Frontal cortex (tissue), 4 donors: ENCODE measurements at places on chromosomes 12 and 14.

DNA sequence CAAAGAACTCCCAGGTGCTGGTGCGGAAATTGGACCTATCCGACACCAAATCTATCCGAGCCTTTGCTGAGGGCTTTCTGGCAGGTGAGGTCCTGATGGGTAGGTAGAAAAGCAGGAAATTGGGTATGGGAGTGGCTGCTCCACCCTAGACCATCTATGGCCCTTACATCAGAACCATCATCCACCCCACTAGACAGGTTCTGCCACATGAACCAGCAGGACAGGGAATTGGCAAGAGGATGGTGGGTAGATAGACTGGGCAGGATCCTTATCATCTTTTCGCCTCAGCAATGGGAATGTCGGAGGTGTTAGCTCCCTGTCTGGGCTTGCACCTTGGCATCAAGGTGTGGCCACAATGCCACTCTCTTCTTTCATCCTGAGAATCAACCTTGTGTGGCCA is 23.5 kb downstream of the RDH12 start:
- no peak for DNase-seq

DNA sequence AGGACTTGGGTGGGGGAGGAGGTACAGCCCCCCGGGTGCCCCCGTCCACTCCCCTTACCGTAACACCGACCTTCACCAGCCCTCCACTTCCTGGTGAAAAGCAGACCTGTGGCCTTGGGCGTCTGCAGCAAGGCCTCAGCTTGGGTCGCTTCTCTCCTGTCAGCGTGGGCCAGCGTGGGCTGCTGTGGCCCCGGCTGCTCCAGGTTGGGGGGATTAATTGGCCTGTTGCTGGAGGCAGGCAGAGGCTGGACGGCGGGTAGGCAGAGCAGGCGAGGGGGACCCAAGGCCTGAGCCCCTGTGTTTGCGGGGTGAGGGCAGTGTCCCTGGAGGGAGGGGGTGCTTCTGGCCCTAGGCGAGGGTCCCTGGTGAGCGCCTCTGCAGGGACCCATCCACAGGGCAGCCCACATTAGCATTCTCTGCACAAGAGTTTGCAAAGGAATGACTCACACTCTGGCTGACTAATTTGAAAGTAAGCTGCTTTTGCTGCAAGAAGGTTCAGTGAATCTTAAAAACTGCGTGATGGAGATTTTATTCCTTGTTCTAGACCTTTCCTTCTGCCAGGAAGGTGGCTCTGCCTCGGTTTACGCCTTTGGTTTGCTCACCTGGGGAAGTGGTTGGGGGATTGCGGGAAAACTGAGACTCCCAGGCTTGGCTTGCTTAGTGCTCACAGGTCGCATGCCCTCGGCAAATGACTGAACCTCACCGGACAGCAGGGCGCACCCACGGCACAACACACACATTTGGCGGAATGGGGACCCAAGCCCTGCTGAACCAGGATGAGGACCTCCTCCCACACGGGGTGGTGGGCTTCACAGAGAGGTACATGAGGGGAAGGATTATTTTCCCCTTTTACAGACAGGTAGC is 37.9 kb upstream of the DLK1 start:
- DNase-seq: peak; percentile 63

DNA sequence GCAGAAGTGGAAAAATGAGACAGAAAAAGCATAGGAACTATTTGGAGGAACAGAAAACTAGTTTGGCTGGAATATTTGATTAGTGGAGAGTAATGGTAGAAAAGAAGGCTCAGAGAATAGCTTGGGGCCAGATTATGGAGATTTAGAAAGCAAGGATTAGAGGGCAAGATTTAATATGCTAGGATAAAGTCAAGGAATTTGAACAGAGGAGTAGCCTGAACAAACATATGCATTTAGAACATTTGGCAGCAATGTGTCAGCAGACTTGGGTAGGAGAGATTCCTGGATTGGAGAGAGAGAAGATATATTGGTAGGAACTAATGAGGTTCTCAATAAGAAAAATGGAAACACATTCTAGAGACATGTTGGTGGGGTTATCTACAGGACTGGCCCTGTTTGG is 229.2 kb upstream of the PKP2 start:
- DNase-seq: no peak

- no peak for DNase-seq
Measured at GRCh38 chr14:101992708-101993107, 28.3 kb downstream of the DYNC1H1 start.

DNA sequence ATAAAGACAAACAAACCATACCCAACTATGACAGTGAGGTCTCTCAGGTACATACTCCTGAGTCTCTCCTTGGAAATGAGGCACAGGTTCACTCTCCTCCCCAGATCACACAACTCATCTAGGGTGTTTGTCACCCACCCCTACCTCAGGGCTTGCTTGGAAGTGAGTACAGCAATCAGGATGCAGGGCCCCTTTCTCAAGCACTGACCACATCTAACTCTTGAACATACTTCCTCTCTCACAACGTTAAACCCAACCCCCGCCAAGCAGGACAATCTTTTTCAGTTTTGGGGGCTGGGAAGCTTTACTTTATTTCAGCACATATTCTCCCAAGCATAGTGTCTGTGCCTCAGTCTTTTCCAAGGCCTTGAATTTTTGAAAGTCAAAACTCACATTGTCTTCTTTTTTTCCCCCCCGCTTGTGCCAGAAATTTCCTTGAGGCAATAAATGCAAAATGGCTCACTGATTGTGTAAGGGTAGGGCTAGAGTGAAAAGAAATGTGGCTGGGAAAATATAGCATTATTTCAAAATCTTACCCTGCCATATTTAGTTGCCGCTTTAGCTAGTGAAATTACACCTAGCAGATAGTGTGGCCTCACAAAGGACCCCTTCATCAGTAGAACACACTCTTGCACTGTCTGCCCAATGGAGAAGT is 2.4 kb upstream of the GPR65 start:
- no peak for DNase-seq

GRCh38 chr14:23494223-23494622 is 24.7 kb downstream of the NGDN start:
- DNase-seq: no peak

- DNase-seq: no peak
Measured at GRCh38 chr12:96233168-96233567, 39.0 kb downstream of the ELK3 start.

DNA sequence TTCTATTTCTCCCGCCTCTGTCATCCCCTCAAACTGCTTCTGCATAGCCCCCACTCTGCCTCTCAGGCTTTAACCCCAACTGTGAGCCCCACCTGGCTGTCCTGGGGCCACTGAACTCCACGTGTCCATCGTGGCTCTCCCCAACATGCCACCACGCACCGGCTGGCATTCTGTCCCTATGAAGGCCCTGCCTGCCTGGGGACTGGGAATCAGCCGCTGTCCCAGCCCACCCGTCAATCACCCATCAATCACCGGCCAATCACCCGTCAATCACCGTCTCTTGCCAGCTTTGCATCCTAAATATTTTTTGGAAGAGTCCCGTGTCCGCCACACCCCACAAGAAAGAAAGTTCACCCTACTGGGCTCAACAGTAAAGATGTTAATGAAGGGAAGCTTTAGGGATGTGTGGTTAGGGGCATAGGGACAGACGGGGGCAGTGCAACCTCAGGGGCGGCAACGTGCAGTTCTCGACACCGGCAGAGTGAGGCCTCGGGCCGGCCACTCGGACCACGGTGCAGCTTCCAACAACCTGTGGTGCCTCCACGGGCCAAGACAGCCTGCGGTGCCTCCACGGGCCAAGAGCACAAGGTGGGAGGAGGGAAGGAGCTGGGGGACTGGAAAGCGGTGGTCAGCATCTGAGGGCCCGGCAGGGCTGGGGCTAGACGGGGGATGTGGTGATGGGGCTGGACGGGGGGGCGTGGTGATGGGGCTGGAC is 85.6 kb downstream of the GALNT9 start:
- no peak for DNase-seq

- DNase-seq: no peak
Measured at GRCh38 chr12:58880639-58881038, 39.7 kb downstream of the LRIG3 start.

GRCh38 chr14:49769581-49770211 is 1.7 kb downstream of the KLHDC2 start:
- DNase-seq: no peak

GRCh38 chr12:93682846-93683261 is 5.7 kb downstream of the CRADD start:
- DNase-seq: no peak
